NCI-H82 (cell line): ENCODE measurements at places on chromosomes 16 and 17.
A peak's percentile ranks its signal among the peaks of the same experiment; 100 is the strongest.

GRCh38 chr17:50252781-50253180 is 21.5 kb upstream of the TMEM92 start:
- DNase-seq: no peak

DNA sequence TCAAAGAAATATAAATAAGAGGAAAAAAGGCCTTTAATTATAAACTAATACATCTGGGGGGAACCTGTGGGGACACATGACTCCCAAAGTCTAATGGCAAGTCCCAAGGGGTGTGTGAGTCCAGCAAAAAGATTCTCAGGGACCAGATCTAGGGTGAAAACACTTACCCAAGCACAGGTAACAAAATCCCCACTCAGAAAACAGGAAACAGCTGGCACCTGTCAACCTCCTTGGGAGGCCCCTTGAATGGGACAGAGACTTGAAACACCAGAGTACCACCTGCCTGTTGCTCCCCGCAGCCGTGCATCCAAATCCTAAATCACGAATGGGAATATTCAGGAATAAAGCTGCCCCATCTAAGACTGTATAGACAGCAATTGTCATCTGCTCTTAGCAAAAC is 461.2 kb upstream of the CDH5 start:
- DNase-seq: no peak

- no peak for DNase-seq
These were observed 24.1 kb upstream of the SCNN1B start for GRCh38 chr16:23278031-23278430.

- no peak for DNase-seq
These were observed 14.4 kb downstream of the FA2H start for GRCh38 chr16:74760007-74760767.

DNA sequence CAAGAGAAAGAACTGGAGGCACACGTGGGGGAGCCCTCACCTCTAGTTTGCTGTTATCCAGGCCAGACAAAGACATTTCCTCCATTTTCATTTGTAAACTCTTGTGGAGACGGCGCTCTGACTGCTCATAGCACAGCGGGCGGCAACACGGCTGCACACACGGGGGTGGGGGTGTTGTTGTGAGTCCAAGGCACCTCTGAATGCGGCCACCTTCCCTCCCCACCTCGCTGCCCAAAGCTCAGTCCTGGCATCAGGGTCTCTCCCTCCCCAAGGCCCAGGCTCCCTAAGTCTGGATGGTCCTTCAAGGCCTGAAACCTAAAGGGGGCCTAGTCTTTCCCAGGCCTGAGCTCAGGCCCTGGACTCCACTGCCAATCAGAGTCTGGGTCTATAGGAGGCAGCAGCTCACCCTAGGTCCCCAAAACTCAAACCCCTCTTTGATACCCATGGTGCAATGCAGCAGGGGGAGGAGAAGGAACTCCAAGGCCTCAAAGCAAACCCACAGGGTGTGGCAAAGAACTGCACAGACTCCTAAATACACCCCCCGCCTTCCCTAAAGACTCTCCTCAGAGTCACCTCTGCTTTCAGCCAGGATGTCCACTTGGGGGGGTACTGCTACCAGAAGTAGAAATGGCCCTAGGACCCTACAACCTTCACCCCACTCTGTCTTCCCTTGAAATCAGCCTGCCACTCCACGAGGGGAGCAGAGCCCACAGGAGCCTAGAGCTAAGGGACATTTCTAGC is 1.5 kb downstream of the ATXN7L3 start:
- DNase-seq: no peak

GRCh38 chr16:87000001-87000400 is 317.2 kb downstream of the C16orf95 start:
- no peak for DNase-seq

- no peak for DNase-seq
These were observed 20.5 kb downstream of the SLC7A6 start for GRCh38 chr16:68284847-68285246.

DNA sequence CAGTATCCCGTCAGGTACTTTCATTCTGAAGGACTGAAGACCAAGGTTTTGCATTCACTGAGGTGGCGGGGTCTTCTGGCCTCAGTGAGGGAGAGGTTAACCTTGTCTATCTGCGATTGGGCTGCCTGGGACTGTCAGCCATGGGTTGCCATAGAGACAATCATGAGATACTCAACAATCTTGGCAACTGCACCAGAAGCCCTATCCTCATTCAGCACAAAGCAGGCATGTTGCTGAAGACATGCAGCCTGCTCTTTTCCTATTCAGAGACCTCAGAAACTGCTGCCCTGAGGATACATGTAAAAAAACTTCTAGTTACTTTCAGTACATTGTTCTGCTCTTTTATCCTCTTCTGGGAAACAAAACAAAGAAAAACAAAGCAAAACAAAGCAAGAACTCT is 146.3 kb upstream of the PIRT start:
- no peak for DNase-seq

DNA sequence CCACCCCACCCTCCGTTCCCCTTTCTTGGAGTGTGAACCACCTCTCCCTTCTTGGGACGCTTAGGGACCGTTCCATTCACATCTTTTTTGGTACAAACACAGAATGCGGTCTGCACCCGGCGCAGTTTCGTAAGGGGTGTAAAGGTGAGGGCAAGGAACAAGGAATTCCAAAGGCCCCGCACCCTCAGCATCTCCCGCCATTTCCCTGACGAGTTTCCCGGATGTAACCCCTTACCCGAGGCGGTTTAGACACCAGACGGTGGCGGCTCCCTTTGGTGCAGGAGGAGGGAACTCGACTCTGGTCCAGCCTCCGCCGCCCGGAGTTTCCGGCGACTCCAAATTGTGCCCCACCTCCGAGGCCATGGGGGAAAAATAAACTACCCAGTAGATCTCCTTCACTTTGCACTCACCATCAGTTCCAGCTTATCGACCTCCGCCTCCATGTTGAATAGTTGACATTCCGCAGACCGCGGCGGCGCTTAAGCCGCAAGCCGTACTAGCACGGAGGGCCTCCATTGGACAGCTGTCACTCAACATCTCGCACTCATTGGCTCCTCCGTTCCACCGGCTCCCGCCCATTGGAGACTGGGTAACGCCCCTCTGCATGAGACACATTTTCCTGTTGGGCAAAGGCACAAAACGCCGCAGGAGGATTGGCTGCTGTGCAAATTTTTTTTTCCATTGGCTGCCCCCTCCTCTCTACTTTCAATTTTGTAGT is at the start of gene SKA2:
Gene SKA2 (minus strand): TSS at position 466 of the 718 bp plus-strand sequence. CDS start 23 bp downstream, at position 443.
- DNase-seq: peak; percentile 100

- peak; percentile 87 for DNase-seq
These were observed 51.3 kb upstream of the TMC5 start for GRCh38 chr16:19366391-19366790.

GRCh38 chr16:24074574-24074973 is 181.6 kb upstream of the CACNG3 start:
- peak; percentile 54 for DNase-seq

DNA sequence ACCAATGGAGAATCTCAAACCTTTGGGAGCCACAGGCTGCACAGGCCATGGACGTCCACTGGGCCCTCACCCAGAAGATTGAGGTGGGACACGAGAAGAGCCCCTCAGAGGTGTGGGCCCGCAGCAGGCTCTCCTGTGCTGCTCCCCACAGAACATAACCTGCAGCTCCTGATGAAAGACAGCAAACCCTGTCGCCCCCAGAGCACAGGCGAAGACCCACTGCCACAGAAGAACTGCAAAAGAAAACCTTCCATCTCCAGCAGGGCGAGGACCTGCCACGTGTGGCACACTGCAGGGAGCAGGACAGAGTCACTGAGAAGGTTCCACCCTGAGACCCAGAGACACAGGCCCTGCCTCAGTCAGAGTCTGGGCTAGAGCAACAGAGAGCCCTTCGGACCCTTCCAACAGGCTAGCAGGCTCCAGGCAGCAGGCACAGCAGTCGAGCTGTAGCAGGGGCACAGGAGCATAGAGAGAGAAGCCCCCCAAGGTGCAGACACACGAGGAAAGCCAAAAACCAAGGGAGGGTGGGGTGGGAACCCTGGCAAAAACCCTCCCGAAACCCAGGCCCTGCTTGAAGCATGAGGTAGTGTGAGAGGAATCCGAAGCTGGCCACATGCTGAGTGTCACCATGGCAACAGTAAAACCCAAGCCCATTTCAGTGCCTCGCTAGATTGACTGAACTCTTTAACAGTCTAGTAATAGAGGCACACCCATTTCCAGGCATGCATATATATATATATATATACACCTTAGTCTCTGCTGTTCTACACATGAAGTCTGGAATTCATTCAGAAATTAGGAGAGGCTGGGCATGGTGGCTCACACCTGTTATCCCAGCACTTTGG is 60.0 kb upstream of the CHMP6 start:
- no peak for DNase-seq

DNA sequence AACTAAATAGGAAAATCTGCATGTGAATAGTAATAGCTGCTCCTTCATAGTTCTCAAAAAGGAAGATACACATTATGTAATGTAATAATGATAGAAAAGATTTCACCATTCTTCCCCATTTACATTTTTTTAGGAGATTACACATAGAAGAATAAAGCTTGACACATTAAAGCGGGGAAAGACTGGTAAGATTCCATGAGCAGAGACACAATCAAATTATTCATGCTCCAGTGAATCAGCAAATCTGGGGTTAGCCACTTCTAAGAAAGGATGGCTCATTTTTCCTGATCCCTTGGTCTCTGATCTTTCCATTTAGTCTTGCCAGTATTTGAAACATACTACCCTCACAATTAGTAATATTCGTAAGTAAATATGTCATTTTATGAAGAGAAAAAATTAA is 81.9 kb downstream of the CA4 start:
- DNase-seq: peak; percentile 35

DNA sequence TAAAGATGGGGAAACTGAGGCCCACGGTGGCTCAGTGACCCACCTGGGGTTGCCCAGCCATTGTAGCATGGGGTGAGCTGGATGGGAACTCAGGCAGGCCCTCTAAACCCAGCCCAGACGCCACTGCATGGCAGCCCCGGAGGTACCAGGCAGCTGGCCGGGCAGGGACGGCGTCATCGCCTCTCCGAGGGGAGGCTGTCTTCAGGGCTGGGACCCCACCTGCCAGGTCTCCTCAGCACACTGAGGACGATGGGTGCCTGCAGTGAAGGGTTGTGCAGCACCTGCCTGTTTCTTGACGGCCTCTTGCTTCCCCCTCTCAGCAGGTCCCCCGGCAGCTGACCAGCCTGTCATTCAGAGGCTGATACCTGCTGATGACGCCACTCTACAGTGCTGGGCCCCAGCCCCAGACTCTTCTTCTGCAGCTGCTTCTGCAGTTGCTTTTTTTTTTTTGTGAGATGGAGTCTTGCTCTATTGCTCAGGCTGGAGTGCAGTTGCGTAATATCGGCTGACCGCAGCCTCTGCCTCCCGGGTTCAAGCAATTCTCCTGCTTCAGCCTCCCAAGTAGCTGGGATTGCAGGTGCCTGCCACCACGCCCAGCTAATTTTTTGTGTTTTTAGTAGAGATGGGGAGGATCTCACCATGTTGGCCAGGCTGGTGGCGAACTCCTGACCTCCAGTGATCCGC is 24.7 kb downstream of the RNF213 start:
- DNase-seq: no peak

- DNase-seq: peak; percentile 51
These were observed 139.4 kb downstream of the C16orf78 start for GRCh38 chr16:49513040-49513439.

DNA sequence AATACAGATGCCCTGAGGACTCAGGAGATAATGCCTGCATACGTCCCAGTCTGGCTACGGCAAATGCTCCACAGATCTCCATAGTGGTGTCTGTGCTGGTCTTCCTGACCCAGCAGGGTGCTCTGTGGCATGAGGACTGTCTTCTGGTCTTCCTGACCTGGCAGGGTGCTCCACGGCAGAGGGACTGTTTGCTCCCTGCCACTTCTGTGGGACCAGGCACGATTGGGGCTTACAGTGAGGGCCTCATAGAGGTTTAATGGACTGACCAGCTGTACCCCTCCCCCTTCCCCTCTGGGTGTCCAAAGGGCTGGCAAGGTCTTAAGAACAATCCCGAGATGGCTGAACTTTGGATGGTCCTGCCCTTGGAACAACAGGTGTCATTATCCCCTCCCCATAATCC is 123.1 kb downstream of the C16orf78 start:
- no peak for DNase-seq

DNA sequence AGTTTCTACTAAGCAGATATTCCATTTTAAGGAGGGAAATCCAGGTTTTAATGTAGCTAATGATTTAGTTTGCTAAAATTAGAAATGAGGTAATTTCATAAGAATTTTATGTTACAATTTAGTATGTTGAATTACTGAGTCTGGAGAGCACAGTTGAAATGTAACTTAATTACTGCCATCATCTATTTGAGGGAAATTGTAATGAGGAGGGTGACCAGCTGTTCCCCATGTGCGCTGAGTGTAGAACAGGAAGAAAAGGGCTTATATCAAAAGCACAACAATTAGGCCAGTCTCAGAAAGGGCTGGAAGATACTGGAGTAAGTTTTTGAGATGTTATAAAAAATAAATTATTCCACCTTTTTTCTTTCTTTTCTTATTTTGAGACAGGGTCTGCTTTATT is 735.1 kb upstream of the GOT2 start:
- no peak for DNase-seq

- DNase-seq: no peak
These were observed 26.5 kb downstream of the SOX8 start for GRCh38 chr16:1008085-1008484.

DNA sequence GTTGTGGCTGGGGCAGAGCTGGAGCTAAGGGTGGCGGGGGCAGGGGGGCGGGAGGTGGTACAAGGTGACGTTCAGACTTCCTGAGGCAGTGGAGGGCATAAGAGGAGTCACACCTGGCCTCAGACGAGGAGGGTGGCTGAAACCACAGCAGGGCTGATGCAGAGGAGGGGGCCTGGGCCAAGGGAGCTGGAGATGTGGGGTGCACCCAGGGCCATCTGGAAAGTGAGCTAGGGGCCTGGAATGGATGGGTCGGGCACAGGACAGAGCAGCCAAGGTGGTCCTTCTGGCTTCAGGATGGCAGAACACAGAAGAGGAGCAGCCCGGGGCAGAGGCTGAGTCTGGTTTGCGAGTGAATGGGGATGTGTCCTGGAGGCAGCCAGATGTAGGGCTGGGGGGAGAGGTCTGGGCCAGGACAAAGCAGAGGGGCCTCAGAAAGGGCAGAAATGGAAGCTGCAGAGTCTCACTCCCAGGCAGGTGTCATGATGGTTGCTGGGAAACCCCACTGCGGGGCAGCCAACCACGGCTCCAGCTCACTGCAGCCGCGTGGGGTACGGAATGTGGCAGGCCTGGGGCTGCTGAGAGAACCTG is 57.6 kb downstream of the PRMT7 start:
- DNase-seq: no peak

DNA sequence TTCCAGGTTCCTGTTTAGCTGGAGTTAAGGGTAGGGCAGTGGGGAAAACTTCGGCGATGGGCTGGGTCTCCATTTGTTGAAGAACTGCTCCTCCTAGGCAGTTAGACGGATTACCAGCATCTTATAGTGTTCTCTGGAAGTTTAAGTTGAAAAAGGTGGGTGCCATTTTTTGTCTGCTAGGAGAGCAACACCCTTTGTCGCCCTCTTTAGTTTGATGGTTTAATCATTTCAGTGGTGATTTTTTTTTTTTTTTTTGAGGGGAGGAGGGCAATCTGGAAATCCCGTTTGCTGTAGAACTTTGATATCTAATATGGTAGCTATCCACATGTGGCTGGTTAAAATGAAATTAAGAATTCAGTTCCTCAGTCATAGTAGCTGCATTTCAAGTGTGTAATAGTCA is 4.1 kb downstream of the UBFD1 start:
- no peak for DNase-seq

GRCh38 chr17:55090079-55090492 is 121.5 kb downstream of the STXBP4 start:
- no peak for DNase-seq

- no peak for DNase-seq
These were observed 25.4 kb downstream of the NGFR start for GRCh38 chr17:49520386-49521087.
